Cortex of kidney (tissue), 1 donor: ENCODE measurements at places on chromosomes 5 and 9.

DNA sequence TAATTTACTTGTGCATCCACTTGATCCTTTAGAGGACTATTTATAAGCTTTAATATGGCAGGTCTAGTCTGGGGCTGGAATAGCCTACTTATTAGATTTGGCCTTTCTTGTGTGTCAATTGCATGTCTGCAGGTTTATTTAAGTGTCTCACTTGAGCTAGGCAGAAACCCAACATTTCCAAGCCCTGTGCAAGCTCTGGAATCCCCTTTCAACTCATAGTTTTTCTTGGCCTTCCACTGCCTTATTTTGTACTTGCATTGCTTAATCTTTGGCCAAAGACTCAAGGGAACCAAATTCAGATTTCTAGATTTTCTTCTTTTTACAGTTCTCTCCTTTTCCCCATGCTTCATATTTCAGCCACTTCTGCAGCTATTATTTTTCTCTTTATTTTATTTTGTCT, 102.4 kb upstream of the RFX3 start:
- no peak for DNase-seq

DNA sequence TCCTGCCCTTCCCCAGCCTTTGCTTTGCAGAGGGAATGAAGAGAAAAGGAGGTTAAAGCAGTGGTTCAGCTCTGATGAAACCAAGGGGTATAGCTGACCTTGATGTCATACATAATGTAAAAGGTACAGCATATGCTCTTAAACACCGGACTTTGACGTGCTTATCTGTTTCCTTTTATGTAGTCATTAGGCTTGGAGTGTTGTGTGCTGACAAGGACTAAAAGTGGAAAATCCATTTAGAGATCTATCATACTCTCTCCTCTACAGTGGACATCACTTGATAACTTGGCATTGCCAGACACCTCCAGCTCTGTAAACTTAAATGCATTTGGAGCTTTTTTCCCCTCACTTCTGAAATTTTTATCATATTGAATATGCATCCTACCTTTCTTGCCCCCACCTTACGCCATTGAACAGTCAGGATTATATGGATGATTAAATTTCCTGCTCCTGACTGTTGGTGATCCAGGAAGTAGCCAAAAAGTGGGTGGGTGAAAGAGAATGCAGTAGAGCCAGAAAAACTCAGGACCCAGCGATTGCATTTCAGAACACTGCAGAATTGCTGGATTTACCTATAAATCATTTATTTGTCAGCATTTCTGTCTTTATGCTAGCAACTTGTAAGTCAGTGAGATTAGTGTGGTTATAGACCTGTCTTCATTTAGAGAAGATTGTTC, 4.1 kb downstream of the TNFAIP8 start:
- DNase-seq = no peak

DNA sequence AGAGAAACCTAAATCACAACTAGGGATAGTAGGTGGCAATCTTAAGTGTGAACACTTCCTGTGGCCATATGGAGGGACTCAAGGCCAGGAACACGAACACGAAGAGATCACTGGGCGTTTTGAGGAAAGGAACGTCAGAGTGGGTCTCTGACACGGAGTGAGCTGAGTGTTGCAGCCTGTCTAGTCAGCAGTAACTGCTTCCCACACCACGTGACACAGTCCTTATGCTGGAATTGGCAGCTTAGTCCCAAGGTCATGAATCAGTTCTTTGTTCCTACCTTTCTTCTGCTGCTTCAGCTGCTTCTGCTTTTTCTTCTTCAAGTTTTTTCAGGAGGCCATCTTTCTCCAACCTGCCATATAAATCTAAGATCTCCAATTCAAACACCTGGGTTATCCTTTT, 18.2 kb downstream of the SPACA9 start:
- no peak for DNase-seq

DNA sequence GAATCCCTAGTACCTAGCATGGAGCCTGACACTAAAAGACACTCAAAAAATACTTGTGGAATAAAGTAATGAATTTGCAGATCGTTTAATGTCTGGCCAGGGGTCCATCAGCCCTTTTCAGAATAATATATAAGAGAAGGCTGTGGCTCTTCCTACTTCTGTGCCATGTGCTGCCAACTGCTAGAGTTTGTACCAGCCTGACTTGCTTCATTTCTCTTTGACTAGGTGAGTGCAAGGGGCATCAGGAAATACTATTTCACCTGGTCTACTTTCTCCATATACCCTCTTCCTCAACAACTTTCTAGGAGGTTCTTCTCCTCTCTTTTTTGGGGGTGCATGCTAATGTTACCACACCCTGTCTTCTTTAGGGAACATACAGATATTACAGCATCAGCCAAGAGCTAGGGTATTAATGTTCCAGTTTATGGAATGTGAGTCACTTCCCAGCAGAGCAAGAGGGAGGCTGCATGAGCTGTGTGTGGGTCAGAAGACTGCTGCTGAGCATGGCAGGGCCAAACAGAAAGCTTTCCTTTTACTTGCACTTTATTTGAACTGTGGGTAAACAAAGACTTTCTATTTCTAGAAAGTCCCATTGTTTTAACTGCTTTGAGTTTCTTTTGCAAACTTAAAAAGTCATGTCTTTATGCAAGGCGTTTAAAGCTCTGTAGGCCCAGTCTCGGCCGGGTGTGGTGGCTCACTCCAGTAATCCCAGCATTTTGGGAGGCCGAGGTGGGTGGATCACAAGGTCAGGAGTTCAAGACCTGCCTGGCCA, 158.9 kb downstream of the ADAMTSL1 start:
- DNase-seq = no peak

DNA sequence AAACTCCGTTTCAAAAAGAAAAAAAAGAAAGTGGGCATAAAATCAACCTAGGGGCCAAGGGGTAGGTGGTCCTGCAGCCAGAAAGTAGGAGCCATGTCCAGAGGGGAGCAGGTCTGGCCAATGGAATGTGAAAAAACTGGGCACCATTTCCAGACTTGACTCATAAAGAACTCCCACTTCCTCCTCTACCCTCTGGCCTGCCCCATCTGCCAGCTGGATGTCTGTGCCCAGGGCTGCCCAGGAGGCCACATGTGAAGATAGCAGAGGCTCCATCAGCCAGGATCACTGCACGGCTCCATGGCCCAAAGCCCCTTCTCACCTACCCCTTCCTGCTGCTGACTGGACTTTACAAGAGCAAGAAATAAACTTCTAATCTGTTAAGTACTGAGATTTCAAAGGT, 42.1 kb upstream of the EEIG1 start:
- no peak for DNase-seq

GRCh38 chr9:134224127-134224526, 59.8 kb upstream of the RNU6ATAC start:
- no peak for DNase-seq

DNA sequence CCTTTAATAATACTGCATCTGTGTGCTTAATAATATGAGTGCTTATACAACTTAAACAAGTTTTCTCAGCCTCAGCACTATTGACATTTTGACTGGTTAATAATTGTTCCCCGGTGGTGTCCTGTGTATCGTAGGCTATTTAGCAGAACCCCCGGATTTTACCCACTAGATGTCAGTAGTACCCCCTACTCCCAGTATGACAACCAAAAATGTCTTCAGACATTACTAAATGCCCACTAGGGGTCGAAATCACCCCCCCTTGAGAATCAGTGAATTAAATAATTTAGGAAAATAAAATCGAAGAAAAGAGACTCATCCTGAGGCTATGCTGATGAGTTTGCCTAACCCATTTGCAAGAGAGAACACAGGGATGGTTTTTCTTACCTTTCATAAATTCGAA, 166.3 kb downstream of the ATP10B start:
- DNase-seq = no peak

- no peak for DNase-seq
These were observed 27.0 kb downstream of the ERAP2 start for GRCh38 chr5:96903300-96903699.

GRCh38 chr5:440401-441201, 2.4 kb upstream of the EXOC3 start:
- DNase-seq = no peak

DNA sequence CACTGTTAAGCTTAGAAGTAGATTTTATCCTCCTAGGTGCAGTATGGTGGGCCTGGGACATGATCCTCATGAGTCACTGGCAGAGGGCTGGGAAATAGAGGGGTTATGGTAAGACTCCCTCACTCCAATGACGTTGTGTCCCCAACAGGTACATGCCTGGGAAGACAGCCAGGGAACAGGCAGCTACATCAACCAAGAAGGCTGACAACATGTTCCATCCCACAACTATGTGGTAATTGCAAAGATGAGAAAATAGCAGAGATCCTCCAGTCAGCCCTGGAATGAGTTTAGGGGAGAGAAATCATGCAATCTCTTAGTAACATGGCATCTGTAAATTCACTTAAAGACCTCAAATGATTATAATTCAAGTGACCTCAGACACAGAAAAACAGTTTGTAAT, 114.4 kb upstream of the LIFR start:
- no peak for DNase-seq

GRCh38 chr5:95957561-95958203, 4.0 kb downstream of the ELL2 start:
- DNase-seq = no peak

DNA sequence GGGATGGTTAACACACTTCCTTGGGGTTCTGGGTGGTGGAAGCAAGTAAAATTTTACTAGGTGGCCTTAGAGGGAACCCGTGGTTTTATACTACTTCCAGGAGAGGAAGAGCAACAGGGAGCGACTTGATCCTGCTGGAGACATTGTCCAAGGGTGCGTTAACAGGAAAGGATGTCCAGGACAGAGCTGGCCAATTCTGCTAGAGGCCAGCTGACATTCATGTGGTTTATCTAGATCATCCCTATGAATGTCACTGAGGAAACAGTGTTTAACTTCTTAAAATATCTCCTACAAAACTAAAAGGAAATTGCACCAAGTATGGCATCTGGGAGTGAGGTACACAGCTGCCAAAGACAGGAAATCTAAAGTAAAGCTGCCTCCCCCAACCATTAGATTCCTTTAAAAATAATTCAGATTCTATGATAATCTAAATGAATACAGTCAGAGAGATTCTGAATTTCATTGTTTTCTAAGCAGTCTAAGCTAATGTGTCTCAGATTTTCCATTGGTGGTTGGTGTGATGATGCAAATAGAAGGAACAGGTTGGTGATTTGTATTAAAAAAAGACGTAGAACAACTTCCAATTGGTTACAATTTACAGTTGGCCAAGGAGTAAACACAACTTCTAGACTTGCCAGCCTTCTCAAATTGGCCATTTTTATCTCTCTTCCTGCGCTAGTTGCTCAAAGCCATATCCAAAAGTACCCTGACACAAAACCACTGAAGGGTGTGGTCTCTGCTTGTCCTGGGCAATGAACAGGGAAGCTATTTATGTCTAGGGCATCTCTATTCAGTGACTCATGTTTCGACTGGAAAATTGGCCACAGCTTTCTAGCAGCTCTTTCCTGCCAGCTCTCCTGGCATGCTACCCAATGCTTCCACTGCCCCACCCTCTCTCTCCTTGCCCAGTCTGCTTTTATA, 574.7 kb upstream of the MEF2C start:
- DNase-seq = no peak

DNA sequence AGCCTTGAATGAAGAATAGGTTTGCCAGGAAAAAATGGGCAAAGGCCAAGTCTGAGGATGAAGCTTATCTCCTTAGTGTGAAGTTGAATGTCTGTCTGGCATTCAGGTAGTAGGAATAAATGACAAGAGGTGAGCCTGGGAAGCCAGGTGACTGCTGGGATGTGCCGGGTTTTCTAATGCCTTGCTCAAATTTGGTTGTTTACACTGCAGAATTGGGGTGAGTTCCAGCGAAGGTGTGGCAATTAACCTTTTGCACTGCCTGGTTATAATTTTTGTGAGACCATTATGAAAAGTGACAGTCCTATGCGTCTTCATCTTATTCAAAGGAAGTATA, 73.6 kb downstream of the MAST4 start:
- no peak for DNase-seq

- DNase-seq = no peak
These were observed 100.8 kb downstream of the IQGAP2 start for GRCh38 chr5:76503929-76504328.
